ENCODE measurements at places on chromosomes 12 and 14. TPM values are rescaled to one million over a fixed set of nuclear protein-coding genes. Genes with fewer than 3 reads are reported as not detected.

The PSME1 gene
- 162 TPM for total RNA-seq

The PPM1H gene
- total RNA-seq = 0.51 TPM

The KCNJ8 gene
- 2.3 TPM for total RNA-seq

The LHX5 gene
- total RNA-seq = not detected

The P2RX4 gene
- 12.5 TPM for total RNA-seq

The SMIM41 gene
- 2.0 TPM for total RNA-seq

The RNU7-1 gene
- not detected for total RNA-seq

The FAM222A gene
- 2.1 TPM for total RNA-seq

The SLC6A12 gene
- not detected for total RNA-seq

The OASL gene
- 0.34 TPM for total RNA-seq

The NTN4 gene
- 14.4 TPM for total RNA-seq

The GLI1 gene
- 1.3 TPM for total RNA-seq

The EPYC gene
- total RNA-seq = not detected

The AQP5 gene
- total RNA-seq = 5.4 TPM

The KLHL33 gene
- 0.09 TPM for total RNA-seq

All from pericardium fibroblast (primary cell).